ENCODE measurements at places on chromosomes 12 and 14.

GRCh38 chr12:116096874-116097273, 180.6 kb downstream of the MED13L start:
- no peak for DNase-seq

GRCh38 chr12:81530352-81530751, 228.8 kb downstream of the PPFIA2 start:
- no peak for DNase-seq

- no peak for DNase-seq
Observed at GRCh38 chr12:32284561-32284960, 114.8 kb upstream of the FGD4 start.

DNA sequence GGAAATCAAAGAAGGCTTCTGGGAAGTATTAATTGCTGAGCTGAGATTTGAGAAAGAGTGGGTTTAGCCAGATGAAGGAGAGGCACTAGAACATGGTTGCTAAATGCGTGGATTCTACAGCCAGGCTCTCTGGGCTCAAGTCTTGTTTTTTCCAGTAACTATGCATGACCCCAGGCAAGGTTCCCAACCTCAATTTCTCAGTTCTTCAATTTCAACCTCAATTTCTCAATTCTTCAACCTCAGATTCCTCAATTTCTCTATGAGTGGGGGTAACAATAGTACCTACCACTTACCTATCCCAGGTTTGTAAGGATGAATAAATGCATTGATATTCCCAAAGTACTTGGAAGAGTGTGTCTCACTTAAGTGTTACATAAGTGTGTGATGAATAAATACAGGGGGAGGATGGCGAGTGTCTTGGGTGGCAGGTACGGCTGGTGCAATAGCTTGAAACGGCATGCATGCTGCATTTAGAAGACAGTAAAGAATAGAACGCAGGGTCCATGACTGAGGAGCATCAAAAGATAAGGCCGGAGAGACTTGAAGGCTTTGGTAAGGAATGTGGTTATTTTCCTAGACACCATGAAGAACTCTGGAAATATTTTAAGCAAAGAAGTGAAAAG, 149.1 kb upstream of the ATP2B1 start:
- no peak for DNase-seq
